Endothelial cell of umbilical vein (primary cell): ENCODE measurements at places on chromosomes 7 and 10.
A peak's percentile ranks its signal among the peaks of the same experiment; 100 is the strongest.

- no peak overlapping the region for H3K27ac ChIP-seq
- H3K4me1 ChIP-seq: peaks cover 11% of the 10 kb centered on the region
- no peaks in the 10 kb centered on the region for H3K27me3 ChIP-seq
- DNase-seq: no peak
- H3K4me3 ChIP-seq: no peak overlapping the region
Observed at GRCh38 chr10:88249450-88249849, 333.7 kb downstream of the RNLS start.

DNA sequence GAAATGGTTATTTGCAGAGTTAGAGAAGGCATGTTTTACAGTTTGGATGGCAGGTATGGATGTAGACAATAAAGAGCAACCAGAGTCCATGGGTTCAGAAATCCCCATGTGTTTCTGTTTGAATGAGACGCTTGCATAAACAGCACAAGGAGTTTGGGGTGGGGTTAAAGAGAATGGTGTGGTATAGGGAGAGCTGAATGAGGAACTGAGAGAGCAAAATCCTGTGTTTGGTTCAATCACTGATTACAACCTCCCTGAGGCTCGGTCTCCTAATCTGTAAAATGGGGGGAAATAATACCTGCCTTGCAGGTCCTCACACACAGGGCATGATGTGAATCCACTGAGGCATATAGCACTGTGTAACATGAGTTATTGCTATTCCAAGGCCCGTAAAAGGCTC, 23.7 kb downstream of the CAV1 start:
- no peak overlapping the region for H3K27ac ChIP-seq
- H3K36me3 ChIP-seq: peaks cover 44% of the 10 kb centered on the region
- H3K4me3 ChIP-seq: no peak overlapping the region
- no peaks in the 10 kb centered on the region for H3K27me3 ChIP-seq

DNA sequence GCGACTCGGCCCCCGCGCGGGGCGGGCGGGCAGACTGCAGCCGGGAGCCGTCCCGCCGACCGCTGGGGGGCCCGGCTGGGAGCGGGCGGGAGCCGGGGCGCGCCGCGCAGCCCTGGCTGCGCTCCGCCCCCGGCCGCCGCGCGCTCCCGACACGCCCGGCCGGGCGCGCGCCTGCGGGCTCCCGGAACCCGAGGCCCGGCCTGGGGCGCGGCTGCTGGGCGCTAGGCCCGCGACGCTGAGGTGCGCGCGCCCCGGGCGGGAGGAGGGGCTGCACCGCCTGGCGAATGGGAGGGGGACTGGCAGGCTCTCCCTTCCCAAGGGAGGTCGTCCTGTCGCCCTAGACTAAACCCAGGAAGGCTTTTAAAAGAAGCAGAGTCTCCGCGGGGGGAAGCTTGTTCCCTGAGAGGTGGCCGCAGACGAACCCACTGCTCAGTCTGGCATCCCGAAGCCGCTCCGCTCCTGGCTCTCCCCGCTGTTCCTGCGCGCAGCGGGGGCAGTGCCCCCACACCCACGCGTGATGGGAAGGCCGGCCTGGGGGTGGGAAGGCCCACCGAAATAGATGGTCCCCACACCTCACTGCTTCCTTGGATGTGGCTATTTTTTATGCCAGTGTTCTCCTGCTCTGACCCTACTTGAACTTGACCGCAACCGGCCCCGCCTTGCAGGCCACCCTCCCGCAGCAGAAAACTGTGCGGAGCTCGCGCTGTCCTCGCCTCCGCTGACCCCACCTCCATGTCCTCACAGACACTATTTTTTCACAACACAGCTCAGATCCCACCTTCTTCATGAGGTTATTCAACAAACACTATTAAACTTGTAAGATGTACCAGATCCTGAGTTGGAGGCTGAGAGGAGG, at the start of gene VOPP1:
Gene VOPP1, minus strand, starts transcription at position 125 of the 856 bp plus-strand sequence. CDS start 178 bp downstream, outside the sequence.
- H3K27me3 ChIP-seq: no peaks in the 10 kb centered on the region
- H3K36me3 ChIP-seq: no peaks in the 10 kb centered on the region
- DNase-seq: peak; percentile 61

- H3K27ac ChIP-seq: peak overlapping the region; percentile 93
- no peak overlapping the region for H3K4me3 ChIP-seq
- H3K27me3 ChIP-seq: no peaks in the 10 kb centered on the region
- peak; percentile 89 for DNase-seq
- peaks cover 10% of the 10 kb centered on the region for H3K36me3 ChIP-seq
Observed at GRCh38 chr10:131946321-131946751, 35.4 kb downstream of the BNIP3 start.

DNA sequence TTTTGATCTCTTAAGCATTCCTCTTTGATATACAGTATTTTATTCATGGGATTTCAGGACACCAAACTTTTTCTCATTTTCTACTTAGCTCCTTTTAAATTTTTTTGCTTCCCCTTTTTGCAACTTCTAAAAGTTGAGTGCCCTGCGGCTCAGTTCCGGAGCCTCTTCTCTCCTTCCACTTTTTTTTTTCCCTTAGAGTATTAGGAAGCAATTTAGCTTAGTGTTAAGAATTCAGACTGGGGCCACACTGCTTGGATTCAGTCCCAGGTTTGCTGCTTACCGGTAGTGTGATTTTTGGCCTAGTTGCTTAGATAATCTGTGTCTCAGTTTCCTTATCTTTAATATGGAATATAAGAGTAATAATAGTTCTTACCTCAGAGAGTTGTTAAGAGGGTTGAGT, 3.4 kb downstream of the STAM start:
- H3K4me1 ChIP-seq: peaks cover 21% of the 10 kb centered on the region
- no peak overlapping the region for H3K4me3 ChIP-seq
- no peaks in the 10 kb centered on the region for H3K36me3 ChIP-seq
- DNase-seq: no peak
- no peak overlapping the region for H3K27ac ChIP-seq

DNA sequence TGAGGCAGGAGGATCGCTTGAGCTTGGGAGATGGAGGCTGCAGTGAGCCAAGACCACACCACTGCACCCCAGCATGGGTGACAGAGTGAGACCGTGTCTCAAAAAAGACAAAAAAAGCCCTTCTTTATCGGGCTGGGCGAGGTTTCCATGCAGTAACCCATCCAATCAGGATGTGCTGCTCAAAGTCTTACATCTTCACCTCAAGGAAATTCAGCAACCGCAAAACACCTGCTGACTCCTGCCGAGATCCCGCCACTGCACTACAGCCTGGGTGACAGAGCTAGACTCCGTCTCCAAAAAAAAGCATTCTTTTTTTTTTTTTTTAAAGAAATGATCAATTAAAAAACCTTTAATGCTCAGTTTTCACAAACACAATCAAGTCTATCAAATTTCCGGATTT, 75.7 kb upstream of the KCTD7 start:
- H3K4me1 ChIP-seq: no peaks in the 10 kb centered on the region
- H3K27me3 ChIP-seq: no peaks in the 10 kb centered on the region
- no peak for DNase-seq
- H3K27ac ChIP-seq: no peak overlapping the region

GRCh38 chr10:58362027-58362789, 23.0 kb upstream of the TFAM start:
- DNase-seq: peak; percentile 7
- H3K4me1 ChIP-seq: peaks cover 11% of the 10 kb centered on the region
- H3K36me3 ChIP-seq: no peaks in the 10 kb centered on the region
